ENCODE measurements at places on chromosomes 2 and 18.

GRCh38 chr18:42045346-42045745 is 90.3 kb downstream of the PIK3C3 start:
- DNase-seq: no peak

GRCh38 chr2:161905389-161906046 is 168.5 kb downstream of the DPP4 start:
- peak; percentile 18 for DNase-seq

GRCh38 chr2:215885536-215885935 is 127.8 kb downstream of the MREG start:
- no peak for DNase-seq

- DNase-seq: no peak
These were observed 511.7 kb upstream of the CNTNAP5 start for GRCh38 chr2:123513351-123513750.

DNA sequence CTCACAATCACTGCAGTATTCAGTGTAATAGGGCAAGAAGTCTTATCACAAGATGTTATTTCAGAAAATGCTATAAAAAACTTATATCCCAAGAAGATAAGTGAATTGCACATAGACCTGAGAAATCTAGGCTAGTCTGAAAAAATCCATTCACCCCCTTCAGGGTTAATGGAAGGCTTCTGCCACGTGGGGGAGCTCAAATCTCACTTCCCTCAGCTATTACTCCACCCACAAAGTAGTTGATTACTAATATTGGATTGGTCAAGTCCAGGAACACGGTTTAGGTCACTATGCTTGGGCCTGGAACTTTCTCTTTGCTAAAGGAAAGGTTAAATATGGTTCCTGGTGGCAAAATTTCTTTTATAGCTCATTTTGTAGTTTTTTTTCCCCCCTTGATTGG is 51.2 kb upstream of the ADAM23 start:
- peak; percentile 33 for DNase-seq

All from natural killer cell (primary cell).